ENCODE measurements at places on chromosomes 6 and 20.

- no peak for DNase-seq
These were observed 38.5 kb upstream of the GPR6 start for GRCh38 chr6:109939654-109940053.

- DNase-seq: no peak
These were observed 1.1 kb upstream of the GRM1 start for GRCh38 chr6:146027586-146028251.

DNA sequence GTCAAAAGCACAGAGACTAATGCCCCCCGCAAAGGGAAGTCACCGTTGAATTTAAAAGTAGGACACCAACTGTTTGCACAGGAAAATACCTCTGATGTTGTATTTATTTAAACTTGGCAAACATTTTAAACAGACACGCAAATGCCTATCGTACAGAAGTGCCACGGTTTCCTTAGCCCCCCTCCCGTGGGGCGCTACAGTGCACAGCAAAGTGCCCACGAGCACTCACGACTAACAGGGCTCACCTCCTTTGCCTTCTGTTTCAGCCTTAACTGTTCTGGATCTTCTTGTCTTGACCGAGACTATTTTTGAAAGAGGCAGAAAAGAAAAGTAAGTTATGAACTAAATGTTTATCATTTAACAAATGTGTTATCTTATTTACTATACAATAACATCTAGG lies 67.8 kb downstream of the TAF4 start:
- no peak for DNase-seq

GRCh38 chr20:63536997-63537524 lies at the start of gene PTK6:
TSS of gene PTK6 (minus strand) at chr20:63537376. CDS start at chr20:63537314, 62 bp downstream.
- DNase-seq: no peak

DNA sequence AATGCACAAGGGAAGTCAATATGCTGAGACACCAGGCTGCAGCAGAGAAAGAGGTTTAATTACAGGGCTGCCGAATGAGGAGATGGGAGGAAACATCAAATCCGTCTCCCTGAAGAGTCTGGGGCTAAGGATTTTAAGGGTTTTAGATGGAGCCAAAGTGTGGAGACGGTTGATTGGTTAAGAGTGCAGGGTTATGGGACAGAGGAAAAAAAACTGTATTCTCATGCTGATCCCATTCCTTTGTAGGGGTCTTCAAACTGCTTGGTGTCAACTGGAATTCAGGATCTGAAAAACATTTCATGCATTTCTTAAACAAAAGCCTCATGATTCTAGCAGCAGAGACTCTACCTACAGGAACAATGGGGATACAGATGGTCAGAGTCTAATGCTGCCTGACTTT lies 96.1 kb upstream of the SYNDIG1 start:
- DNase-seq: no peak
